SJSA1 (cell line): ENCODE measurements at places on chromosomes 7 and 10.
A peak's percentile ranks its signal among the peaks of the same experiment; 100 is the strongest.

- no peak for DNase-seq
Observed at GRCh38 chr10:116306847-116307246, 17.4 kb upstream of the CCDC172 start.

GRCh38 chr10:101778151-101778780, 2.4 kb upstream of the FGF8 start:
- no peak for DNase-seq

DNA sequence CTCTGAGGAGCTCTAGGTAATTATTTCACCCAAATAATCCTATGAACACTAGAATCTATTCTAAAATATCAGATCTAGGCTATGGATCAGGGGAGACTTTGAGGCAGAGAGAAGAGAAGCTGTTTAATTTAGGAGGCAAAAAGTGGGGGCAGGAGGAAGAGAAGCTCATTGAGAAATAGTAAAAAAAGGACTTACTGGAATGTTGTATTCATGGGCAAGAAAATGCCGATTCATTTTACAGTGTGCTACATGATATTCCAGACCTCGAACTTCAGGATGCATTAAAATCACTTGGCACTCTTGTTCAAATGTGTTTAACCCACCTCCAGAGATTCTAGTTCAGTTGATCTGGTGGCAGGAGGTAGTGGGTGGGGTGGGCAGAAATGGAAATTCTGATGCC, 109.5 kb upstream of the ITGB1 start:
- DNase-seq = no peak

DNA sequence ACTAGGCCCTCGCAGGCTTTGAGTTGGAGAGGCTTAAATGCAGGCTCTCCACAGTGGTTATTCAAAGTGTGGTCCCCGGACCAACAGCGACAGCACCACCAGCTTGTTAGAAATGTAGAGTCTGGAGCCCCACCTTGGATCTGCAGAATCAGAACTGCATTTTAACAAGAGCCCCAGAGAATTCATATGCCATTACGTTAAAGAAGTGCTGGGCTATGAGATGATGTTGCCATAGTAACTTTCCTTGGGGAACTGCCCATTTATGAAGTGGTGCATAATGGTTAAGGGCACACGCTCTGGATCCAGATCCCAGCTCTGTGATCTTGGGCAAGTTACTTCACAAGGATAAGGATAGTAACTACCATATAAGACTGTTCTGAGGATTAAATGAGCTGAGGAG, 48.9 kb downstream of the ZCCHC24 start:
- DNase-seq = no peak

- no peak for DNase-seq
Observed at GRCh38 chr7:73769481-73770001, 529 bp downstream of the CLDN3 start.

DNA sequence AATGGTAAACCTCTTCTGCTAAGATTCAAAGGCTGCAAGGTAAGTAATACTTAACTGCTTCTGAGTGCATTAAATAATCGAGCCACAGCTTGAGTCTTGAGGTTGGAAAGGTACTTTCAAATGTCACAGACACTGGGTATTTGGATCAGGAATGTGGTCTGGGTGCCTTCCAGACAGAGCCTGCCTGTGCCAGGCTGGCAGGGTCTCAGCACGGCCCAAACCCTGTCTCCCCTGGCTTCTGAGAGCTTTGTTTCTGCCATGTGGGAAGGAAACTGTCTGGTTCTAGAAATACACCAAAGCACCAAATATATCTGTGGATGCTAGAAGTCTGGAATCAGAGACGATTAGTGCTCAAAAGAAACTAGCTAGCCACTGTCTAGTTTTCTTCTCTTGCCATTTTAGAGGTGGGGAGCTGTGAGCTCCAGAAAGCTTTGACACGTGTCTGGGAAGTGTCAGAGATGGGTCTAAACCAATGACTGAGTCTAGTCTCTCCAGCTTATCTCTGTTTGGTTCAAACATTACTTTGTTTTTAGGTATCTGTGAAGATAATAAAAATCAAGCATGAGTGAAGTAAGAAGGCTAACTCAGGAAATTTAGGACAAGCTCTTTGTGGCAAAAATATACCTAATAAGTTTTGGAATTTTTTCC, 162.8 kb downstream of the CYP26A1 start:
- DNase-seq = no peak

GRCh38 chr10:22570733-22571430, 143.5 kb downstream of the PIP4K2A start:
- DNase-seq = no peak

GRCh38 chr7:80653244-80653643, 14.8 kb downstream of the CD36 start:
- no peak for DNase-seq

DNA sequence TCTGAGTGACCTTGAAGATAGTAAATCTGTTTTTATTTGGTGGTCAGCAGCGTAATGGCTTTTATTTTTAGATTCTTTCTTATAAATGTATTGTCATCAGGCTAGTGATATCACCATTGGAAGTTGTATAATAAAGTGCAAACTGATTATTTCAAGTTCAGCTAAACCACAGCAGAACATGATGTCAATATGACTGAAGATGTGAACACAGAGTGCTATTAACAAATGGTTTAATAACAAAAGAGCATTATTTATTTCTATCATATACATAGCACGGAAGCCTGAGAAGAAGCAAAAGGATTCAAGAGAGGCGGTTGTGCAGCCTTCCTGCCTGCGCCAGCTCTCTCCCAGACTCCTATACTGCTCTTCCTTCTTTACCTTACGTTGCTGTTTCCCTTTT, 142.7 kb downstream of the SDK1 start:
- no peak for DNase-seq

- no peak for DNase-seq
Observed at GRCh38 chr7:129094501-129094900, 39.6 kb upstream of the TNPO3 start.

DNA sequence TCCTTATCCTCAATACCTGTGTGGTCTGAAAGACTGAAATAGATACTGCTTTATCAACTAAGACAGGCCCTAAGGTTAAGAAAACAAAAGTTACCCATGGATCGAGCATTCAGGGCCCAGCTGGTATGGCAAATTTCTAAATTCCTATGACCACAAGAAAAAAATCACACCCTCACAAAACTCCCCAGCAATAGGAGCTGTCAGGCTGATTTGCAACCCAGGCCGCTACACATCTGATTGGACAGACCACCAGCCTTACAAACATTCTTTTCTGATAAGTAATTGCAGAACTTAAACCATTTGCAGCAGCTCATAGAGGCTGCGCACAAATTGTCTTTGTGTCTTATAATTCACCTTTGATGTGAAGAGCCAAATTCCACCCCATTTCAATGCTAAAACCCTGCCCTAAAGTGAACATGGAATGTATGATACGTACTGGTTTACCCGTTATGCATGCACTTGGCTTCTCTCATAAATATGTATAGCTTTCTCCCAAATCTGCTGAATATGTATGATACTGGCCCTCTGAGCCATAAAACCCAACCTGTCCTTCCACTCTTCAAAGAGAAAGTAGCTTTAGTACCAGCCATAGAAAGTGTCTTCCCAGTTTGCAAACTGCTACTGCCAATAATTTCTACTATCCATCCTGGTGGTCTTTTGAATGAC, 842.5 kb downstream of the GRID1 start:
- peak; percentile 85 for DNase-seq

GRCh38 chr10:52400562-52400961, 86.5 kb downstream of the DKK1 start:
- DNase-seq = no peak

GRCh38 chr7:22686620-22687019, 40.4 kb upstream of the IL6 start:
- no peak for DNase-seq

GRCh38 chr10:17989908-17990767, 38.4 kb downstream of the SLC39A12 start:
- DNase-seq = peak; percentile 59

DNA sequence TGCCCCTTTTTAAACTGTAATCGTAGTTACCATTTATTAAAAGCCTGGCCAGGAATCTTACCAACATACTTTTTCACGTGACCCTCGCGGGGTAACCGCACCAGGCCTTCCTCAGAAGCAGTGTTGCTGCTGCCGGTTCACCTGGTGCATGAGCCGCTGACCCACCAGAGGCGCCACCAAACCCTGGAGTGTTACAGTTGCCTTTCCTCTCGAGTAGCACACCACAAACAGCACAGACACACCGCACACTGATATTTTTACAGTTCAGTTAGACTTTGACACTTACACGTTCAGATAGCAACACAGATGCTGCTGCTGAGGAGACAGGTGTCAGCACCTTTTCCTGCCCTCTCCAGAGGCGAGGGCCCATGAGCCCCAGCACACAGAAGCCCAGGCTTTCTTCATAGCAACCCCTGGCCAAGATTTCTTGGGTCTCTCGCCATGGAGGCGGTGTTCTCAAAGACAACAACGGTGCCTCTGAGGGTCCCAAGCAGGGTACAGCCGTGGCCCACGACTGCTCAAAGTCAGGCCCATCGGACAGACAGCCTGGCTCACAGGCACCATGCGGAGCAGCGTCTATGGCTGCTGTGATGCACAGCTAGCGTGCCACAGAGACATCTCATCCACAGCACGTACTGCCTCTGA, 123.1 kb downstream of the DIP2C start:
- DNase-seq = no peak

DNA sequence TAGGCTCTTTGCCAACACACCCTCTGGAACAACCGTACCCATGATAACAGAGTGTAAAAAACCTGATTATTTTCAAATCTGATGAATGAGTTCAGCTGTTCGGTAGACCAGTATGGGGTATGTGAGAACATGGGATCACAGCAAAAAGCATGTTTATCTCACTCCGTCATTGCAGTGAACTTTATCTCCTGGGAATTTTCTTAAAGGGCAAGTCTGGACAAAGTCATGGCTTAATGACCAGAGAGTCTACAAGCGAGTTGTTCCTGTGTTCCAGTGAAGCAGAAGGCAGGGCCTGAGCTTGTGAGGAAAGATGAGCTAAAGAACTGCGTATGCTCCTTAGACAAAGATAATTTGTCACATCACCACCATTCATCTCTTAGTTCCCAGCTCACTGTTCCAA, 219.7 kb downstream of the TRIL start:
- DNase-seq = no peak

DNA sequence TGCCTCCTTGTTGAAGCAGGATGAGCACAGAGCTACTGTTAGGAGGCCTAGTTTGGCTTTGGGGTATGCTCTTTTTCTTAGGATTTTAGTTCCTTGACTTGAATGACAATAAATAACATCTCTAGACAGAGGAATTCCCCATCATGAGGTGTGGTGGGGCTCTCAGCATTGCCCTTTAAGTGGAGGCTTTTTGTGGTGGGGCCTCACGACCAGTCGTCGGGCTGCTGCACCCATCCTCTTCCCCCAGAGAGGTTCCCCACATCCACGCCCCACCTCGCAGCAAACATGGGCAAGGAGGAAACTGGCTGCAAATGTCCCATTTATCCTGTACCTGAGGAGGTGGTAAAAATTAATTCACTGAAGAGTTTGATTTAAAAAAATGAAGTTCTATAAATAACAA, 36.1 kb upstream of the TARP start:
- no peak for DNase-seq

GRCh38 chr10:132670546-132671227, 115.3 kb downstream of the NKX6-2 start:
- DNase-seq = peak; percentile 84

GRCh38 chr10:123800821-123801220, 90.8 kb downstream of the CPXM2 start:
- no peak for DNase-seq

- DNase-seq = no peak
Observed at GRCh38 chr10:96263176-96263575, 8.2 kb downstream of the BLNK start.

DNA sequence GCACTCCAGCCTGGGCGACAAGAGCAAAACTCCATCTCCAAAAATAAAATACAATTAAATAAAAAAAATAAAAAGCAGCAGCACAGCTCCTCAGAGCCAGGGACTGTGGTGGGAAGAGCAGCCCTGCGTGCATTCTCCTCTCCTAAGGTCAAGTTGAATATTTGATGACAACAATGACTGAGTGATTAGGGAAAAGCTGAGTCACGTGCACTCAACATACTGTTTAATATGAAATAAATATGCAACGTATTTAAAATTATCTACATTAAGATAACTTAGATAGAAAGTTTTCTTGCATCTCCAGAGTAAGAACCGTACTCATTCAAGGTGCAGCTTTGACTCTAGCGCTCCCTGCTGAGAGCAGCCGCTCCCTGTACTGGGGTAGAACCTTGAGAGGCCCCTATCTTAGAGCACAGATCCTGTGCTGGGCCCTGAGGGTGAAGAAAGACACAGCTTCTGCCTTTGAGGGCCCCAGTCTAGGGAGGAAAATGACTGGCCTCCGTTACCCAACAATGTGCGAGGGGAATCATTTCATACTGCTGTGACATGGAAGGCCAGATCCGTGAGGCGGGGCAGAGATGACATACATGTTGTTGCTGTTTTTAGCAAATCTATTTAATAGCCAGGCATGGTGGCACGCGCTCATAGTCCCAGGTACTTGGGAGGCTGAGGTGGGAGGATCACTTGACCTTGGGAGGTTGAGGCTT, 81.1 kb downstream of the SVIL start:
- DNase-seq = no peak

GRCh38 chr10:93199191-93199751, 125.6 kb downstream of the CYP26A1 start:
- DNase-seq = peak; percentile 96

DNA sequence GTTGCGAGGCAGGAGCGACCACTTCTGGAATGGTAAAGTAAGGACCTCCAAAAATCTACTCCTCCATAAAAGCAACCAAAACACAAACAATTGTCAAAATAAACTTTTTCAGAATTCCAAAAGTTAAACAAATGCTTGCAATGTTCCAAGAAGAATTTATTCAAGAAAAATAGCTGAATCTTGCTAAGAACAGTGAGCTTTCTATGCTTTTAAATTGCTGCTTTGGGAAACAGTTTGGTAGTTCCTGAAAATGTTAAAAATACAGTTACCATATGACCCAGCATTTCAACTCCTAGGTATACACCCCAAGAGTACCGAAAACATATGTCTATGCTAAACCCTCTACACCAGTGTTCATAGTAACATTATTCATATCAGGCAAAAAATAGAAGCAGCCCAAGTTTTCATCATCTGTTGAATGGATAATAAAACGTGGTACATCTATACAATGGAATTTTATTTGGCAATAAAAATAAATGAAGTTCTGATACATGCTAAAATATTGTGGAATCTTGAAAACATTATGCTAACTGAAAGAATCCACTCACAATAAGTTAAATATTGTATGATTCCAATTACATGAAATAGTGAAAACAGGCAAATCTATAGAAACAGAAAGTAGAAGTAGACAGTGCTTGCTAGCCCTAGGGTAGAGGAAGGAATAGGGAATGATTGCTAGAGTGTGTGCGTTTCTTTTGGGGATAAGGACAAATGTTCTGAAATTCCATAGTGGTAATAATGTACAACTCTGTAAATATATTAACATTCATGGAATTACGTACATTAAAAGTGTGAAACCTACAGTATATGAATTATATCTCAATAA, 57.0 kb downstream of the LRRN3 start:
- DNase-seq = no peak

DNA sequence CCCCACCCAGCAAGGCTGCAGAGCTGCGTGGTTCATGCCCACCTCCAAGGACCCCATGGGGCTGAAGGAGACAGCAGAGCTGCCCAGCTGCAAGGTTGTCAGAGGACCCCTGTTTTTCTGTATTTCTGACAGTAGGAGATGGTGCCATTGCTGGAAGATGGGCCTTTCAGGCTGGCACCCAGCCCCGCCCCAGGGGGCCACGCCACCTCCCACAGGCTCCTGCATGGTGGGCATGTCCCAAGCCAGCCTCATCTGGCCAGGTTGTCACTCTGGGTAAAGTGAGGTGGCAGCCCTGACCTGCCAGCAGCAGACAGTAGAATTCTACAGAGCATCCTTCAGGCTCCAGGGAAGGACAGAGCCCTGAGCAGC, 75.5 kb upstream of the RET start:
- DNase-seq = no peak

GRCh38 chr10:71314028-71314693, 4.9 kb upstream of the SLC29A3 start:
- DNase-seq = no peak
